Activated T-helper 1 cell treated with anti-CD3 and anti-CD28 coated beads, Interleukin-2, amount 50 U/mL, for 16 hours (primary cell): ENCODE measurements at places on chromosomes 3 and 15.

DNA sequence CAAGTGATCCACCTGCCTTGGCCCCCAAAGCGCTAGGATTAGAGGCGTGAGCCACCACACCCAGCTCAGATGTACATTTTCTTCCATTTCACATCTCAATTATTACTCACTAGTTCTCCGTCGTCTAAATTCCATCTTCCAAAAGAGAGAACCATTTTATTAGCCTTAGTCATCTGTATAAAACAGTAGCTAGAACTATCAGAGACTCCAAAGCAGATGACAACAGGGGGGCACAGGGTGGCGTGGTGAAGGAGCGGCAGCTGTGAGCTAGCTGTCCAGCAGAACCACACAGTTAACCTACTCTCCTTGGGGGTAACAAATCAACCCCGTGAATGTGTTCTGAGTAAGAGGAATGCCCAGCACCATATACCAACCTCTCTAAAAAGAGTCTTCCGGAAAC, 7.1 kb downstream of the SLC25A20 start:
- no peak for DNase-seq

DNA sequence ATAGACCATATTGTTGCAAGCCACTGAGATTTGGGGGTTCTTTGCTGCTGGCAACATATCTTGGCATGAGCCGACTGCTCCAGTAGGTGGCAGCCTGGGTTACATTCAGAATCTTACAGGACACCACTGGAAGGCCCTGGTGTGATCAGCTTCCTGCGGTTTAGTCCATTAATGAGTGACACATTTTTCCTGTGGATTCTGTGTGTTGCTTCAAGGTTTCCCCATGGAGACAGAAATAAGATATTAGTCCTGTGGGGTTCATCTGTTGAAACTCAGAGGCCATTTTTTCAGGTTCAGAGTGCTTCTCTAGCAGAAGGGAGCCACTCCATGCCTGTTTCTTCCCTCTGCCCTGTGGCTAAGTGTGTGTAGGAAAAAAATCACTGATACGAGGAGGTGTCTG, 116.2 kb downstream of the MFSD1 start:
- DNase-seq, result no peak

GRCh38 chr15:98381446-98381845, 266.9 kb upstream of the IGF1R start:
- no peak for DNase-seq

DNA sequence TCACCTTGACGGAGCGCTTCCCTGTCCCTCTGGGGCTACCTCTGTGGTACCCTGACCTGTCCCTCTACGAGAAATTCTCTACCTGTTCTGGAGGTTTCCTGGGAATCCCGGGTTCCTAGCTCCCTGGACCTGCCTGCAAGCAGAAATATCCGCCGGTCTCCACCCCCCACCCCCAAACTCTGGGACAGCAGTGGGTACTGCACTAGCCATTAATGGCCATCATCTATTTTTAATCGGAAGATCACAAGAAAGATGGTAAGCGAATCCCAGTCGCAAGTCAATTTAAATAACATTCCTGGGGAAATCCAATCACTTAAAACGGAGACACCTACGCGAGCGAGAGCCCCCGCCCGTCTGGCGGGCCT, 429 bp upstream of the C3orf80 start:
- DNase-seq, result no peak

DNA sequence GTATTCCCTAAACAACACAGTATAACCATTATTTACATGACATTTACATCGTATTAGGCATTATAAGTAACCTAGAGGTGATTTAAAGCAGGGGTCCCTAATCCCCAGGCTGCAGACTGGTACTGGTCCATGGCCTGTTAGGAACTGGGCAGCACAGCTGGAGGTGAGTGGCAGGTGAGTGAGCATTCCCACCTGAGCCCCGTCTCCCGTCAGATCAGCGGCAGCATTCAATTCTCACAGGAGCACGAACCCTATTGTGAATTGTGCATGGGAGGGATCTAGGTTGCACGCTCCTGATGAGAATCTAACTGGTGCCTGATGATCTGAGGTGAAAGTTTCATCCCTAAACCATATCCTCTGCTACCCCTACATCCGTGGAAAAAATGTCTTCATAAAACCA, 138.2 kb downstream of the ATP10A start:
- no peak for DNase-seq

GRCh38 chr3:52453496-52454249, at the start of gene TNNC1:
Gene TNNC1 (minus strand): TSS chr3:52454041. CDS start chr3:52454015, 26 bp downstream.
- no peak for DNase-seq

DNA sequence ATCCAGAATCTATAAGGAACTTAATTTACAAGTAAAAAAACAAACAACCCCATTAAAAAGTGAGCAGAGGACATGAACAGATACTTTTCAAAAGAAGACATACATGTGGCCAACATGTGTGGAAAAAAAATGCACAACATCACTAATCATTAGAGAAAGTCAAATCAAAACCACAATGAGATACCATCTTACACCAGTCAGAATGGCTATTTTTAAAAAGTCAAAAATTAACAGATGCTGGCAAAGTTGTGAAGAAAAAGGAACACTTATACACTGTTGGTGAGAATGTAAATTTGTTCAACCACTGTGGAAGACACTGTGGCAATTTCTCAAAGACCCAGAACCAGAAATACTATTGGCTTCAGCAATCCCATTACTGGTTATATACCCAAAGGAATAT, 830.0 kb upstream of the ALCAM start:
- DNase-seq, result no peak
